NCI-H69 (cell line): ENCODE measurements at places on chromosomes 6 and 20.

DNA sequence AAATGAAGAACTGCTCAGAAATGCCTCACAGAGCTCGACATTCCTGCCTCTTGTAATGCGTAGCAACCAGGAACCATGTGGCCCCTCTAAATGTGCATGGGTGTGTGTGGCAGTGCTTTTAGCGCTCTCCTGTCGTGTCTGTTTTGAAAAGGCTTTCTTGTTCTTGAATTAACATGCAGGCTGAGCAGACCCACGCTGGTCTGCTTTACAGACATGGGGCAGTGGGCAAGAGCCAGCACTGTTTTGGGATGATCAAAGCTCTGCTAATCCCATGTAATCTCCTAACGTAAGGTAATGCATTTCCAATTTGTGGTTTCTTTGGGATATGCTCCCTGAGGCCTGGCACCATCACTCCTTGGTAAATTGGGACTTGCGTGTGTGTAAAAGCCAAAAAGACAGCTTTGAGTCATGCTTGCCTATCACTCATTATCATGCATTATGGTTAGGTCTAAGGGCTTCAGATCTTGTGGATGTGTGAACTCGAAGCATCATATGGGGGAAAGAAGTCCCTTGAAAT is 11.8 kb downstream of the RIPOR2 start:
- no peak for DNase-seq

GRCh38 chr6:76682842-76683241 is 610.4 kb upstream of the IMPG1 start:
- DNase-seq, result peak; percentile 2

DNA sequence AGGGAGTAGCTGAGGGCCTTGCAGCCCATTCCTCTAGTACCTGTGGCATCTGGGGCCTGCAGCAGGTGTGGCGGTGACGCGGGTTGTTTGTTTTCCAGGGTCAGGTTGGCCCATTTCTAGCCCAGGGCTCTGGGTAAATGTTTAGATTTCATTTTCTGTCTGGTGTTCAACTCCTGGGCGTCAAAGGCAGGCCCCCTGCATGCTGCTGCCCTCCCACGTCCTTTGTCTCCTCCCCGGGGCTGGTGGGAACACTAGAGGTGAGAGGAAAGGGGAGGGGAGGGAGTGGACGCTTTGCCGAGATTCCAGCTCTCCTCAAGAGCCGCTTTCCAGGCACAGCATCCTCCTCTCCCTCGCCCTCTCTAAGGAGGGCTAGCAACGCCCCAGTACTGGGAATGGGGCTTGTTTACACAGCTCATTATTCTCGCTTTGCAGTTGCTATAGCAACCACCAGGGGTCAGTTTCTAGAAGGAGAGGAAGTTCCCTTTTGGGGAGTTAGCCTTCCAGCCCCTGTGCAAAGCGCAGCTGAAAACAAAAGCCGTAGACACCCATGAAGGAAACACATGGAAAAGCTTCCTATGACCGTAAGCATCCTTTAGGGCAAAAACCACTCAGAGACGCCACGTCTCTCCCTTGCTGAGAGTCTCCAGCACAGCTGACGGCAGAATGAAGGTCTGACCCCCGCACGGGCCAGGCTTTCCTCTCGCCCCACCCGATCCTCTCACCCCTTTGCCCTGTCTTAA is 170.6 kb downstream of the LY86 start:
- DNase-seq, result peak; percentile 96

- peak; percentile 80 for DNase-seq
Measured at GRCh38 chr20:31824554-31825313, 5.6 kb downstream of the MYLK2 start.

- DNase-seq, result no peak
Measured at GRCh38 chr6:44006123-44006871, 121.0 kb downstream of the MRPL14 start.

- DNase-seq, result no peak
Measured at GRCh38 chr6:51928320-51928719, 159.1 kb downstream of the PKHD1 start.

DNA sequence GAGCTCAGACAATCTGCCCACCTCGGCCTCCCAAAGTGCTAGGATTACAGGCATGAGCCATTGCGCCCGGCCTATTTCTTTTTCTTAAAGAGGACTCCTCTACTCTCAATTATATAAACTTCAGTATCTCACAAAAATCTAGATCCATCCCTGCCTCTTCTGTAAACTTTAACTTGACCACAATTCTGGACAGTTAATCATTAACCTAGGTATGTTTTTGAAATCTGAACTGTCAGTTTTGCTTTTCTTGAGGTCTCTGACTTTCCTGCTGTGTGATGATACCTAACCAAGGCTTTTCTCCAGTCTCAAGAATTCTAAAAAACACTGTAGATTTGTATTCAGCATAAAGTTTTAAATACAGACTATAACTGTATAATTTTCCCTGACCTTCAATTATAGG is 388.2 kb upstream of the SYNCRIP start:
- DNase-seq, result no peak

DNA sequence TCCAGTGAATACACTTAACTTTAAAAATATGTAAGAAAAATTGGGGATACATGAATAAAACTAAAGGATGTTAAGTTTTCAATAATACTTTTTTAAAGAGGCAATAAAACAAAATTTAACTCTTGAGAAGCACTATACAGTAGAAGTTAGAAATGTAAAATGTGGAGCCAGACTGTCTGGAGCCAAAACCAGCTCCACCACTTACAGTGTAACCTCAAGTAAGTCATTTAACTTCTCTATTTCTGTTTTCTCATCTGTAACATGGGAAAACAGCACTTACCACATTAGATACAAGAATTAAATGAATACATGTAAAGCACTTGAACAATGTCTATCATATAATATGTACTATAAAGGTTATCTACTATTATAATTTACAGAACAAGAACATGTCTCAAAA is 6.7 kb downstream of the ATG5 start:
- no peak for DNase-seq

GRCh38 chr6:16064671-16065072 is 64.2 kb upstream of the MYLIP start:
- peak; percentile 99 for DNase-seq

DNA sequence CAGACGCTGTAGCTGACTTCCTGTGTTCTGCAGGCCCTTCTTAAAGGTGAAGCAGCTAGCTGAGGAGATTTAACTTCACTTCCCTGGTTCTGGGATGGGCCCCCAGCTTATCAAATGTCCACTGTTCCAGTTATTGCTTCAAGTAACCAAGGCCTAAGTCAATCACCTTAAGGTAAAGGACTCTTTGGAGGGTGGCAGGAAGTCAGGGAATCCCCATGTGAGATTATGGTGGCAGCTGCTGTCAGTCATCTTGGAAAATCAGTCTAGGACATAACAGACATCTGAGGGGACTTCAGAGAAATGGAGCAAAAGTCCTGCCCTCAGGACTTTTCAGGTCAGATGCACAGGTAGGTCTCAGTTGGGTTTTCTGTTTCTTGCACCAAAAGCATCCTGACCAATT is 3.8 kb downstream of the ELOVL5 start:
- no peak for DNase-seq

DNA sequence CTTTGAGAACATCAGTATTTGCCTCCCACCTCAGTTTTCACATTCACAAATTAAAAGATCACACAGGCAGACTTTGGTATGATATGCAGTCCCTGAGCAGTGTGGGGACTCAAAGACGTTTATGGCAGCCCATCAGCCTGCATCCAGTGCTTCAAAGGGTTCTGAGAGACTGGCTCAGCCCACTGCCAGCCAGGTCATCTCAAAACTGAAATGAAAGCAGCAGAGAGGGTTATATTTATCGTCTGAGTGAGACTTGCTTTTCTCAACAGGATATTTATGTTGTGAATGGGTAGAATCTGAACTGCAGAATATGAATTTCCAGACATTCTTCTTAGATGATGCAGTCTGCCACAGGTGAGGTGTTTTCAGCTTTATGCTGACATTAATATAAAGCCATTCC is 159.8 kb downstream of the NRN1 start:
- DNase-seq, result no peak

GRCh38 chr6:131787079-131787478 is 20.7 kb upstream of the ENPP1 start:
- no peak for DNase-seq

DNA sequence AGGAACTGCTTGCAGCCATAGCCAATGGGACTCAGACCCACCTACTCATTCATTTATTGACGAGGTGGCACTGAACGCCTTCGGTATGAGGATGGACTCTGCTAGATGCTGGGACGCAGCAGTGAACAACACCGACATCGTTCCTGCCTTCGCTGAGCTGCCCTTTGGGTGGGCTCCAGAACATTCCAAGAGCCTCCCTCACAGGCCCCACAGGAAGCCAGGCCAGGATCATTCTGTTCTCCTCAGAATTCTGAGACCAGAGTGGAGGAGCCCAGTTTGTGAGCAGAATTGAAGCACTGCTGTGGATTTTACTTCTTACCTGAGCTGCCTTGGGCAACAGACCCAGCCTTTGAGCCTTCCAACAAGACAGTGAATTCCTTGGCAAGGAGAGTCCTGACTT is 82.1 kb downstream of the KCNB1 start:
- no peak for DNase-seq

- no peak for DNase-seq
Measured at GRCh38 chr20:60822699-60823607, 429.1 kb upstream of the CDH4 start.

- DNase-seq, result peak; percentile 83
Measured at GRCh38 chr6:31898383-31899011, 999 bp upstream of the EHMT2 start.

GRCh38 chr6:2264932-2265331 is 19.5 kb upstream of the GMDS start:
- no peak for DNase-seq

- DNase-seq, result no peak
Measured at GRCh38 chr6:81838031-81838430, 85.5 kb upstream of the TENT5A start.

GRCh38 chr6:83199173-83199862 is 6.2 kb downstream of the RWDD2A start:
- DNase-seq, result no peak

DNA sequence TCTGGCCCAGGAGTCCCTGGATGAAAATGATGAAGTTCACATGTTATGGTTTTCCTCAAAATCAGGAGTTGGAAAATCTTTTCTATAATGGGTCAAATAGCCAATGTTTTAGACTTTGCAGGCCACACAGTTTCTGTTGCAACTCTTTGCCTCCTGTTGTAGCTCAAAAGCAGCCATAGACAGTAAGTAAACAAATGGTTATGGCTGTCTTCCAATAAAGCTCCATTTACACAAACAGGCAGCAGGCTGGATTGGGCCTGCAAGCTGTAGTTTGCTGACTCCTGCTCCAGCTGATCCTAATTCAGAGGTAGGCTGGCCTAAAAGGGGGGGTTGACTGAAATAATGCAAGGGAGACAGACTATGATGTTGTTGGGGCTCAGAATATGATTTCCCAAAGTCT is 33.0 kb downstream of the METTL24 start:
- DNase-seq, result peak; percentile 88

DNA sequence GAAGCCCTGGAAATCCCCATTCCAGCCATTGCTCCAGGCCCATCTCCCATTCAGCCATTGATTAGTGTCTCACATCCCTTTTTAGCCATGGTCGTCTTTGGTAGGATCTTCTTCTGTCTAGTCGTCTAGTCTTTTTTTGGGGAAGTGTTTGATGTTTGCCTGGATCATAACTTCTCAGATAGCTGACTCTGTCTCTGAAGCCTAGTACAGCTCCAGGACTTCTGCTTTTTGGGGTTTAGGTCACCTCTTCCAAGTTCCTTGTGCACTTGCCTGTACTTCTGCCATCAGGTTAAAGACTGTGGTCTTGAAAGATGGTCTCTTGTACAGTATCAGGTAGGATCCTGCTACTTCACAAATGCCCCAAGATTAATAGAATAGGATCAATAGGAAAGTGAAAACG is 553.5 kb downstream of the PKHD1 start:
- DNase-seq, result no peak

- DNase-seq, result no peak
Measured at GRCh38 chr6:149468179-149468578, 16.6 kb downstream of the ZC3H12D start.

GRCh38 chr20:20593447-20594170 is 118.8 kb downstream of the RALGAPA2 start:
- peak; percentile 97 for DNase-seq

- DNase-seq, result no peak
Measured at GRCh38 chr20:38990728-38991127, 28.6 kb downstream of the DHX35 start.

GRCh38 chr6:45445749-45446549 is 68.2 kb upstream of the SUPT3H start:
- peak; percentile 16 for DNase-seq

DNA sequence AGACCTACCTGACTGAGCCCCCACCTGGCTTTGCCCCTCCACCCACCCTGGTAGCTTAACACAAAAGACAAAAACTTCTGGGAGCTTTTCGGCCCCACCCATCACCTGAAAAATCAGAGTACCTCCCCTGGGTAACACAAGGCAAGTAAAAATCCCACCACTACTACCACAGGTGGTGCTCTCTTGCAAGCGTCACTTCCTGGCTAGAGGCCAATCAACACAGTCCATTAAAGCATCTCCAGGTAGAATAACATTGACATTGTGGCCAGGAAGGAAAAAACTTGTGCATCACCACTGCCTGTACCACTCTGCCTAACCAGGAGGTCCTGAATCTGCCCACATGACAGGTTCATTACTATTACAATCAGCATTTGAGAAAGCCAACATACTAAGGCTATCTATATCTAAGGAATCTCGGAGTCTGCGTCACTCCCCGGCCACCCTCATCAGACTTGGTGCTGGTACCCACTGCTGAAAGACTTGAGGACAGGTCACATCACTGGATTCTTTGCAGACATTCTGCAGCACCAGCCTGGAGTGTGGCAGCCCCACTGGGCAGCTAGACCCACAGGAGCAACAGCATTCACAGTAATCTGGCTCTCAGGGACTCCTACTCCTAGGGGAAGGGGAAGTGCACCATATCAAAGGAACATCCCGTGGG is 125.9 kb downstream of the CDK19 start:
- DNase-seq, result peak; percentile 86

- DNase-seq, result peak; percentile 69
Measured at GRCh38 chr6:53492860-53493634, 51.9 kb downstream of the GCLC start.

GRCh38 chr6:3001773-3002293 is 2.1 kb downstream of the NQO2 start:
- peak; percentile 46 for DNase-seq

- peak; percentile 81 for DNase-seq
Measured at GRCh38 chr6:137387096-137387764, 107.0 kb downstream of the OLIG3 start.

DNA sequence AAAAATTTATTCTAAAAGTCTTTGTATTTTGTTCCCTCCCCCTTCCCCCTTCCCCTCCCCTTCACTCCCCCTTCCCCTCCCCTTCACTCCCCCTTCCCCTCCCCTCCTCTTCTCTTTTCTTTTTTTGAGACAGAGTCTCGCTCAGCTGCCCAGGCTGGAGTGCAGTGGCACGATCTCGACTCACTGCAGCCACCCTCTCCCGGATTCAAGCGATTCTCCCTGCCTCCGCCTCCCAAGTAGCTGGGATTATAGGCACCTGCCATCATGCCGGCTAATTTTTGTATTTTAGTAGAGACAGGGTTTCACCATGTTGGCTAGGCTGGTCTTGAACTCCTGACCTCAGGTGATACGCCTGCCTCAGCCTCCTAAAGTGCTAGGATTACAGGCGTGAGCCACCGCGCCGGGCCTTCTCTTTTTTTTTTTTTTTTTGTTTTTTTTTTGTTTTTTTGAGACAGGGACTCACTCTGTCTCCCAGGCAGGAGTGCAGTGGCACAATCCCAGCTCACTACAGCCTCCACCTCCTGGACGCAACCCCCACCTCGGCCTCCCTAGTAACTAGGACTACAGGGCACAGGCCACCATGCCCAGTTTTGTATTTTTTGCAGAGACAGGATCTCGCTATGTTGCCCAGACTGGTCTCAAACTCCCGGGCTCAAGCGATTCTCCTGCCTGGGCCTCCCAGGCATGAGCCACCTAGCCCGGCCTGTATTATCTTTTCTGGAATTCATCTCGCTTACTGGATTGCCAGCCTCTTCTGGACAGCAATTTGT is 1.1 kb upstream of the AFG1L start:
- peak; percentile 23 for DNase-seq
